ENCODE measurements at places on chromosomes 6 and 20.

DNA sequence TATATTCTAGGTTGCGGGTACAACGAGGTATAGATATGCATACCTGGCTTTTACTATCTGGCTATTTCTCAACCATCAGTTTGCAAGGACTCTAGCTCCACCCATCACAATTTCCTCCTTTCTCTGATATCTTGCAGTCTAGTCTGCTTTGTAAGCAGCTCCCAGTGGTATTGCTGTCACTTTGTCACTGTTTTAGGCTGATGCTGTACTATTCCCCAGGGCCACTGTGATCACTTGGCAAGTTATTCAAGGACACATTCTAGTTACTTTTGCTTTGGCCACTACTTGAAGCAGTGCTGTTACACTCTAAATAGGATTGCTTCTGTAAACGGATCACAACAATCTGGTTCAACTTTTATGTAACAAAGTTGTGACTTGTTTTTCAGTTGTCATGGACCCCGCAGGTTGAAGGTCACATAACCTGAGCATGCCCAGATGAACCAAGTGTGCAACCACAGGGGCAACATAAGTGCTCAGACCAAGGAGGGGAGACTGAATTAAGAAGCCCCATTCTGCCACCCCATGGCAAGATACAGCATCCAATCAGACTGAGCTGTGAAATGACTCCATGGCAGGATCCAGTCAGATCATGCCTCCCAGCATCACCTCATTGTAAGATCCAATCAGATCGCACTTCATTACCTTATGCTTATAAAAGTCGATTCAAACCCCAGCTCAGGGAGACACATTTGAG lies 588.4 kb upstream of the CITED2 start:
- no peaks in the 10 kb centered on the region for H3K4me1 ChIP-seq
- no peaks in the 10 kb centered on the region for H3K36me3 ChIP-seq
- no peaks in the 10 kb centered on the region for H3K27me3 ChIP-seq
- no peak overlapping the region for H3K4me3 ChIP-seq

- peaks cover 33% of the 10 kb centered on the region for H3K4me1 ChIP-seq
- H3K36me3 ChIP-seq, result peaks cover 16% of the 10 kb centered on the region
- H3K27me3 ChIP-seq, result peaks cover 10% of the 10 kb centered on the region
- DNase-seq, result peak; percentile 44
Measured at GRCh38 chr6:26123947-26124780, 36.9 kb downstream of the HFE start.

- no peak for DNase-seq
- no peak overlapping the region for H3K27ac ChIP-seq
- H3K36me3 ChIP-seq, result no peaks in the 10 kb centered on the region
- no peaks in the 10 kb centered on the region for H3K4me1 ChIP-seq
- H3K27me3 ChIP-seq, result peaks cover 6% of the 10 kb centered on the region
- no peak overlapping the region for H3K4me3 ChIP-seq
Measured at GRCh38 chr20:10639737-10640556, 33.9 kb downstream of the JAG1 start.

GRCh38 chr20:38429301-38429700 lies 5.8 kb downstream of the SNHG17 start:
- no peaks in the 10 kb centered on the region for H3K27me3 ChIP-seq
- peaks cover 2% of the 10 kb centered on the region for H3K36me3 ChIP-seq
- no peak for DNase-seq
- no peak overlapping the region for H3K4me3 ChIP-seq
- peak overlapping the region; percentile 65 for H3K27ac ChIP-seq
